Activated T-helper 1 cell treated with anti-CD3 and anti-CD28 coated beads, Interleukin-12 subunit alpha, Interleukin-12 subunit beta, Interleukin-2, Interleukin-4 antibody, amounts not matched to agents 30 ng/mL and 10 ng/mL and 1 ng/mL, durations not matched to agents 14 hours and 24 hours and 36 hours (primary cell): ENCODE measurements at places on chromosomes 5 and 9. TPM values are rescaled to one million over a fixed set of nuclear protein-coding genes. Genes with fewer than 3 reads are reported as not detected.

DNA sequence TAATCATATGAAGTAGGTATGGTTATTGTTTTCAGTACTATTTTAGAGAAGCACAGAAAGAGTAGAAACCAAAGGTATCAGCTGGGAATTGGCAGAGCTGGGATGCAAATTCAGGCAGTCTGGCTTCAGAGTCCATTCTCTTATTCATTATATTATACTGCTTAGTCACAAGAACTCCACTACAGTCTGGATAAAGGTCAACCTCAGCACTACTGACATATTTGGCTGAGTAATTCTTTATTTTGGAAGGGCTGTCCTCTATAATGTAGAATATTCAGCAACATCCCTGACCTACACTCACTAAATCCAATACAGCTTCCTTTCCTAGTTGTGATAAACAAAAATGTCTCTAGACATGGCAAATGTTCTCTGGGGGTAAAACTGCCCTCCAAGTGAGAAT lies 37.6 kb downstream of the PTGER4 start:
- no peak for DNase-seq
- no peak overlapping the region for H3K4me3 ChIP-seq
- peaks cover 10% of the 10 kb centered on the region for H3K4me1 ChIP-seq
- H3K27ac ChIP-seq = no peak overlapping the region

GRCh38 chr5:76425928-76426804 lies 23.1 kb downstream of the IQGAP2 start:
- no peak for DNase-seq
- H3K4me3 ChIP-seq = no peak overlapping the region
- H3K4me1 ChIP-seq = peaks cover 11% of the 10 kb centered on the region

DNA sequence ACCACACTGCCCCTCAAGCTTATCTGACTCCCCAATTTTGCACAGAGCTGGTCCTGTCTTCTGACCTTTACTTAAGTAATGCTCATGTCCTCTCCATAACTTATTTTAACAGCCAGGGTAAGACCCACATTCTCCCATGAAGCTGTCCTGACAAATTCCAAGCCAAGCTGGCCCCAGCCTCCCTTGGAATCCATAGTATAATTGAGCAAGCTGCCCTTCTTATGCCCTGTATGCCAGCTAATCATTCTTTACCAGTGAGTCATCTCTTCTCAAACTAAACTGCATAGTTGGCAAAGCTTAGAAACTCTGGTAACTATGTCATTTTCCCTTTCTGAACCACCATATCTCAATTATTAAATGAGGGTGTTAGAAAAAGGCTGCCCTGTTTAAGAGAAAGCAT lies 92.4 kb downstream of the NFIB start:
- DNase-seq = no peak
- no peak overlapping the region for H3K27ac ChIP-seq

DNA sequence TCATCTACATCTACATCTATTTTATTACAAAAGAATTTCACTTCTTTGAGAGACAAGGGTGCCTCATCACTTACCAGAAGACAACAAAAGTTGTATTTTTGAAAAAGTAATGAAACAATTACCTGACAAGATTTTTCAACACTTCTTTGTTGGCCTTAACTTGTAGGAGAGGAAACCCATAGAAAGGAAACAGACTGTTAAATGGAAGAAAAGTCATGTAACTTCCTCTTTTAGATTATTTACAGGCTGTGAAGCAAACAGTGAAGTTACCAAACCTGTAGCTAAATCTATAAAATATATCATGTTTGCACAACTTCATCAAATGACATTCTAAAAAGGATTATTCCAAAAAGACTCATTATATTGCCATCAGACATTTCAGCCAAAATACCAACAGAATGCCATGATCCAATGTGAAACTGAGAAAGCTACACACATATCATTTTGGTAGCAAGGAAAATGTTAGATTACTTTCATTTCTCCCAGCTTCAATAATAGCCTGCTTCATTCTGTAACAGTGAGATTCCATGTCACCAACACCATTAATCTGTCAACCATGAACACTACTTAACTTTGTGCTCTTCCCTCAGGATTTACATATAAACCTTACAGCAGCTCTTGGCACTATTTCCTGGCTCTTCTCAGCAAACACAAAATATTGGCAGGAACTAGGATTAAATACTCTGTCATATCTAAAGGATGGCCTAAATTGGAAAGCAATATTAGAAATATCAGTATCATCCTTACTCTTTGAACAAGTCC lies 122.5 kb downstream of the MCTP1 start:
- no peaks in the 10 kb centered on the region for H3K4me1 ChIP-seq
- H3K27me3 ChIP-seq = peaks cover 4% of the 10 kb centered on the region
- H3K4me3 ChIP-seq = no peak overlapping the region

DNA sequence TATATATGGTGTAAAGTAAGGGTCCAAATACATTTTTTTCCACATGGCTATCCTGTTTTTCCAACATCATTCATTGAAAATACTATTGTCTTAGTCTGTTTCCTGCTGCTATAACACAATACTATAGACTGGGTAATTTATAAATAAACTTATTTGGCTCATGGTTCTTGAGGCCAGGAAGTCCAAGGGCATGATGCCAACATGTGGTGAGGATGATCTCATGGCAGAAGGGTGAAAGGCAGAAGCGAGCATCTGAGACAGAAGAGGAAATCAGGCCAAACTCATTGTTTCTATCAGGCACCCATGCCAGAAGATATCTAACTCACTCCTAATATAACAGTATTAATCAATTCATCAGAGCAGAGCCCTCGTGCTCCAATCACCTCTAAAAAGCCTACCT lies 42.6 kb downstream of the ANKRD55 start:
- H3K4me1 ChIP-seq = no peaks in the 10 kb centered on the region
- H3K4me3 ChIP-seq = no peak overlapping the region
- H3K36me3 ChIP-seq = peaks cover 1% of the 10 kb centered on the region
- H3K27ac ChIP-seq = no peak overlapping the region
- no peaks in the 10 kb centered on the region for H3K27me3 ChIP-seq

DNA sequence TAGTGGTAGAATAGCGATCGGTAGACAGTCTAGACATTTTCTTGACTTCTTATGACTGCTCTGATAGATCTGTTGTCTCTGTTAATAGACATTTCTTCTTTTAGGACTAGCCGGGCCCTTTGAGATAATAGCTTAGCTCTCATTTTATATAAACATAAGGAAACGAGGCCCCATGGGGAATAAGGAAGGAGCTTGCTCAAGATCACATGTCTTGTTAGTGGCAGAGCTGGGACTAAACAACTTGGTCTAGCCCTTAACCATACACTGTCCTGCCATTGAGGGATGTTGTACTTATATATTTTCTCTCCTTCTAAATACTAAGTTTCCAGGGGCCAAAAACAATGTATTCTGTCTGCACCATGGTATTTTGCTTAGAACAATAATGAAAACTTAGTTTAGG lies 140.0 kb downstream of the GCNT1 start:
- no peak overlapping the region for H3K27ac ChIP-seq
- no peak overlapping the region for H3K4me3 ChIP-seq
- no peaks in the 10 kb centered on the region for H3K36me3 ChIP-seq
- H3K27me3 ChIP-seq = peaks cover 4% of the 10 kb centered on the region
- peaks cover 8% of the 10 kb centered on the region for H3K4me1 ChIP-seq

- DNase-seq = no peak
- H3K4me3 ChIP-seq = no peak overlapping the region
- H3K27ac ChIP-seq = no peak overlapping the region
- peaks cover 66% of the 10 kb centered on the region for H3K36me3 ChIP-seq
- H3K4me1 ChIP-seq = peaks cover 29% of the 10 kb centered on the region
Measured at GRCh38 chr5:154797762-154798161, 42.6 kb downstream of the LARP1 start.

DNA sequence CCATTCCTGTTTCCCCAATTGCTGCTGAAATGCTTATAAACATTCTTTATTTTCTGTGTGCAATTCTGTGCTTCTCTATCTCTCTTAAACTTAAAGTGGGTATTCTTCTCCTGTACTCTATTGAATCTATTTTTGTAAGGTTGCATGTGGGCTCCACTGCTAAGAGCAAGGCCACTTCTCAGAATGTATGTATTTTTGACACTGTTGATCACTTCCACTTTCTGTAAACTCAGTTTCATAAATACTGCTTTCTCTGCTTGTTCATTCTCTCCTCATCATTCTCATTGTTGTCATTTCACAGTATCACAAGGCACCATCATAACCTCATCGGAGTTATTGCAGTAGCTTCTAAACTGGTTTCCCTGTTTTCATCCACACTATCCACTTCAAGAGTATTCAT lies 483.0 kb upstream of the CDH18 start:
- H3K4me1 ChIP-seq = no peaks in the 10 kb centered on the region
- DNase-seq = no peak

- DNase-seq = no peak
- peaks cover 6% of the 10 kb centered on the region for H3K27me3 ChIP-seq
- H3K4me1 ChIP-seq = no peaks in the 10 kb centered on the region
- no peak overlapping the region for H3K27ac ChIP-seq
Measured at GRCh38 chr9:77497322-77498198, 150.6 kb downstream of the GNA14 start.

DNA sequence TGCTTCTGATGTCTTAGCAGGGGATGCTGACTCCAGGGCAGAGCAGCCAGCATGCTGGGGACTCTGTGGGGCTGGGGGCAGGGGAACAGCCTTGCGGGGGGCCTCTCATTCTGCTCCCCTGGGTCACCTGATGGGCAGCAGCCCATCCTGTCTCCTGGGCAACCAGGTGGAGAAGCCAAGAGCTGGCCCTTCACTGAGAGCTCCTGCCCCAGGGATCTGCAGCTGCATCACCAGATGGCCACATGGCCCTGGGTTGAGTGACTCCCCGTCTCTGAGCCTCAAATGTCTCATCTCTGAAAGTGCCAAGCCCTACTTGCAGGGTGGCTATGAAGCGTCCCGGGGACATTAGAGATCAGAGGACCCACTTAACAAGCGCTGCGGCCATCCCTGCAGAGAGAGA lies 49.1 kb downstream of the LRSAM1 start:
- H3K4me3 ChIP-seq = no peak overlapping the region
- H3K4me1 ChIP-seq = peaks cover 5% of the 10 kb centered on the region
- H3K36me3 ChIP-seq = peaks cover 5% of the 10 kb centered on the region
- no peak overlapping the region for H3K27ac ChIP-seq

- no peaks in the 10 kb centered on the region for H3K36me3 ChIP-seq
- no peak for DNase-seq
- no peaks in the 10 kb centered on the region for H3K4me1 ChIP-seq
- H3K27me3 ChIP-seq = peaks cover 27% of the 10 kb centered on the region
- H3K4me3 ChIP-seq = no peak overlapping the region
- H3K27ac ChIP-seq = no peak overlapping the region
Measured at GRCh38 chr9:36548454-36548853, 24.2 kb upstream of the MELK start.

- H3K27me3 ChIP-seq = no peaks in the 10 kb centered on the region
- peak overlapping the region; percentile 78 for H3K4me3 ChIP-seq
- peaks cover 67% of the 10 kb centered on the region for H3K36me3 ChIP-seq
Measured at GRCh38 chr9:89465001-89465451, 32.9 kb downstream of the SEMA4D start.

Gene SLC9A3
- total RNA-seq = 2.3 and 3.0 TPM in 2 replicates

Gene PAEP
- total RNA-seq = not detected in 2 replicates

Gene ACTBL2
- total RNA-seq = not detected in 2 replicates

Gene FBXW11
- 55.6 and 57.9 TPM in 2 replicates for total RNA-seq
